ENCODE measurements at places on chromosomes 5 and 9.

DNA sequence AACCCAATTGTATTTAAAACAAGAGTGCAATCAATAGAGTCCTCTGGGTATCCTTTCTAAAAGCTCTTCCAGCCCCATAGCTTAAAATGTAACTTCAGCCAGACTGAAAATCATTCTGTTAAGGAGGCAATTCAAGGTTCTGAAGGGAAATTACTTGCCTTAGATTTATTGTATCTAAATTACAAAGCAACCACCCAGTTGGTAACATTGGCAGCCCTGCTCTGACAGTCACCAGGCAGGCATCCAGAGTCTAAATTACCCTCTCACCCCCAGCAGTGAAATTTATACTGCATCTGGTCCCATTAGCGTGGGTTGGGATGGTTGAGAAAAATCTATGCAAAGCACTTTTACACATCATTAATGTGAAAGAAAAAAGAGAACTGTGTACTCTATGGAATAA, 514.7 kb downstream of the MTRR start:
- no peak for DNase-seq

- no peak for DNase-seq
These were observed 58.4 kb upstream of the SHC3 start for GRCh38 chr9:89236955-89237573.

GRCh38 chr9:13923381-13923780, 390.6 kb downstream of the NFIB start:
- no peak for DNase-seq

DNA sequence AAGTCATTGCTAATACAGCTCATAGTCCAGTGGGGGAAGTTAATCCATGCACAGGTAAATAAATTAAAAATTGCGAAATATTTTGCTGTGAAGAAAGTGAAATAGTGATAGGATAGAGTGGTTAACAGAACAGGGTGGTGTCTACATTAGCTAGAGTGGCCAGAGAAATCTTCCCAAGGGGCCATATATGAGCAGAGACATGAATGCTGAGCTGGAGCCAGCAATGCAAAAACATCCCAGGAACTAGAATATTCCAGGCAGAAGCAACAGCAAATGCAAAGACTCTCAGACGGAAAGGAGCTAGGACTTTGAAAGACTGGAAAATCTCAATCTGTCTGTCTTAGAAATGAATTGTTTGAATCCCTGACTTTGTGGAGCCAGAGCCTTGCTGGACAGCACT, 1221.6 kb downstream of the MAT2B start:
- no peak for DNase-seq

DNA sequence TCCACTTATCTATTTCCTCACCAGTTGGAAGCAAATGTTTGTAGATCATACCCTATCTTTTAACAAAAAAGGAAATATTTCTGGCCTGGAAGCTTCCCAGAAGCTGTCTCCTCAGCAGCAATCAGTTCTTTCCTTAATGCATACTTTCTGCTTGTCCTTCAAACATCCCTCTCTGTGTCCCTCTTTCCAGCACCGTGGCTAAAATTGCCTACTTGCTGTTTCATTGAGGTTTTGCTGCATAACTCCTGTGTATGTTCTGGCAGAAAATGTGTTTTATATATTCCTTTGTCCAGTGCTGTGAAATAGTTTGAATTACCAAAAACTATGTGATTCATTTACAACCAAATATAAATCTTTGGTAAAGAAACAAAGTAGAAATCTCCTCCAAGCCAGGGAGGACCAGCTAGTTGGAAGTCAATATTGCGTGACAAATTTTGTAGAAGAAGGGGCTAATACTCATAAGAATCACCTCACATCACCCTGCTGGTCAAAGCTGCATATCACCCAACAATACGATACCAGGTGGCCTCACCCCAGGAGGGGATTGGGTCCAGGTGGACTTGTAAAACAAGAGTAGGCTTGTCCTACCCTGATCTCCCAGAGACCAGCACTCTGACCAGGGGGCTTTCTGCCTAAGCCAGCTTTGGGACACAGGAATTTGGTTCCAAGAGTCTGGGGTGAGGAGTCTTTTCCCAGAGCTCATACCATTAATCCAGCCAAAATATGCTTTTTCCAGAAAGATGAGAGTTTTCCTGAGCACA, 198.4 kb upstream of the SNX2 start:
- DNase-seq: no peak

All from GM10248 (cell line).